ENCODE measurements at places on chromosomes 5 and 9. TPM values are rescaled to one million over a fixed set of nuclear protein-coding genes. Genes with fewer than 3 reads are reported as not detected.

- H3K4me3 ChIP-seq: no peak overlapping the region
- peak; percentile 7 for DNase-seq
- H3K27me3 ChIP-seq: no peaks in the 10 kb centered on the region
- peaks cover 19% of the 10 kb centered on the region for H3K4me1 ChIP-seq
Observed at GRCh38 chr9:15156241-15156640, 150.8 kb downstream of the TTC39B start.

DNA sequence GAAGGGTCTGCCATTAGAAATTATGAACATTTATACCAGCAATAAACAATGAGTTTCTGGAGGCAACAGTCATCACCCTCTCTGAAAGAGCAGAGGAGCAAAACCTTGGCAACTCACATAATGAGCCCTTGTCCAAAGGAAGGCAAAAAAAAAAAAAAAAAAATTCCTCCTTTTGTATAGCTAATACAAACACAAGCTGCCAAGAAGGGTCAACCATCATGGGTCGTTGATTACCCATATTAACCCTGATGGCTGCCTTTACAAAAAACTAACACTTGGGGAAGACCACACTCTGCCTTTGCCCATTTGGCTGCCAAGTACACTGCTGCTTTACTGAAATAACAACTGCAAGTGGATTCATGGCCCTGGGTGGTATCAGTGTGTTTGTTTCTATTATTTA lies 272.7 kb downstream of the ADAMTSL1 start:
- no peak overlapping the region for H3K4me3 ChIP-seq
- H3K27me3 ChIP-seq: no peaks in the 10 kb centered on the region

DNA sequence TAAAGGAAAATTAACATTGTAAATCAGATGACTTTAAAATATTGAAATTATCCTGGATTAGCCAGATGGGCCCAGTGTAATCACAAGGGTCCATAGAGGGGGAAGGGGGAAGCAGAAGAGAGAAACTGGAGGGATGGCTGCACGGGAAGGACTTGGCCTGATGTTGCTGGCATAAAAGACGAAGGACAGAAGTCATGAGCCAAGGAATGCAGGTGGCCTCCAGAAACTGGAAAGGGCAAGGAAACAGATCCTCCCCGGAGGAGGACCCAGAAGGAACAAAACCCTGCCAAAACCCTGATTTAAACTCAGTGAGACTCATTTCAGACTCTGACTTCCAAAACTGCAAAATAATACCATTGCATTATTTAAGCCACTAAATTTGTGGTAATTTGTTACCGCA lies 100.2 kb downstream of the ADAMTS2 start:
- peaks cover 15% of the 10 kb centered on the region for H3K27me3 ChIP-seq
- DNase-seq: no peak
- no peak overlapping the region for H3K4me3 ChIP-seq
- H3K36me3 ChIP-seq: no peaks in the 10 kb centered on the region
- H3K27ac ChIP-seq: no peak overlapping the region

TMEM174 gene
- total RNA-seq: not detected

Data from A673 (cell line).